ENCODE measurements at places on chromosomes 13 and 19. TPM values are rescaled to one million over a fixed set of nuclear protein-coding genes. Genes with fewer than 3 reads are reported as not detected.

Gene CPT1C
- total RNA-seq = 54.4 TPM

Gene LYPD5
- total RNA-seq = 6.7 TPM

Gene SYCN
- not detected for total RNA-seq

Gene WDR62
- 2.3 TPM for total RNA-seq

Gene RNF17
- 1.6 TPM for total RNA-seq

Gene ZSWIM4
- 5.3 TPM for total RNA-seq

Gene ADAMTSL5
- total RNA-seq = not detected

Gene ZNF682
- 12.9 TPM for total RNA-seq

Gene BORA
- 3.7 TPM for total RNA-seq

Gene CLEC17A
- total RNA-seq = 0.46 TPM

Gene JUNB
- total RNA-seq = 21.7 TPM

Gene FAM216B
- 17.8 TPM for total RNA-seq

Gene CGB2
- not detected for total RNA-seq

Gene INSL3
- not detected for total RNA-seq

Gene PRKCG
- 5.8 TPM for total RNA-seq

Gene DKKL1
- total RNA-seq = 1.6 TPM

Gene VSTM2B
- total RNA-seq = 9.9 TPM

Gene HNRNPL
- 273 TPM for total RNA-seq

Gene TIMM50
- total RNA-seq = 48.9 TPM

Gene LAIR2
- not detected for total RNA-seq

Gene NLRP7
- total RNA-seq = not detected

Gene TINCR
- 13.4 TPM for total RNA-seq

Gene VAV1
- 5.1 TPM for total RNA-seq

Gene ZNF723
- total RNA-seq = not detected

Gene CEACAM20
- total RNA-seq = not detected

Gene RNF113B
- total RNA-seq = not detected

Gene ZNF101
- 9.2 TPM for total RNA-seq

Gene SNRPA
- total RNA-seq = 29.3 TPM

Gene CEACAM3
- not detected for total RNA-seq

Gene UBE2L5
- total RNA-seq = 0.92 TPM

Gene SLITRK5
- 20.3 TPM for total RNA-seq

Gene TSPAN16
- 0.46 TPM for total RNA-seq

Gene METTL21C
- total RNA-seq = 0.69 TPM

Gene ZC3H4
- total RNA-seq = 16.6 TPM

Gene CELF5
- 63.7 TPM for total RNA-seq

Gene DCUN1D2
- 18.9 TPM for total RNA-seq

Gene ZNF20
- total RNA-seq = 8.5 TPM

Gene FLT3LG
- total RNA-seq = 0.69 TPM

Gene ZNF254
- 90.9 TPM for total RNA-seq

Gene HMG20B
- 20.8 TPM for total RNA-seq

Gene KLK10
- 3.2 TPM for total RNA-seq

Gene SF3A2
- total RNA-seq = 26.1 TPM

Gene RINL
- 14.1 TPM for total RNA-seq

Gene CADM4
- total RNA-seq = 93.2 TPM

Gene PHLDB3
- total RNA-seq = 3.7 TPM

Gene DIAPH3
- 11.3 TPM for total RNA-seq

Gene MTUS2
- 19.4 TPM for total RNA-seq

Gene ZNF350
- 14.8 TPM for total RNA-seq
